ENCODE measurements at places on chromosomes 2 and 18. TPM values are rescaled to one million over a fixed set of nuclear protein-coding genes. Genes with fewer than 3 reads are reported as not detected.
A peak's percentile ranks its signal among the peaks of the same experiment; 100 is the strongest.

The STARD7 gene
- total RNA-seq, result 184 TPM

GRCh38 chr18:56861244-56861643, 210.1 kb downstream of the WDR7 start:
- no peaks in the 10 kb centered on the region for H3K4me1 ChIP-seq
- no peak overlapping the region for H3K4me3 ChIP-seq
- no peaks in the 10 kb centered on the region for H3K27me3 ChIP-seq
- H3K36me3 ChIP-seq, result no peaks in the 10 kb centered on the region
- DNase-seq, result no peak
- no peak overlapping the region for H3K27ac ChIP-seq

GRCh38 chr18:28372186-28372585, 195.3 kb upstream of the CDH2 start:
- no peak overlapping the region for H3K27ac ChIP-seq
- no peaks in the 10 kb centered on the region for H3K4me1 ChIP-seq
- no peak overlapping the region for H3K4me3 ChIP-seq
- no peaks in the 10 kb centered on the region for H3K36me3 ChIP-seq
- no peaks in the 10 kb centered on the region for H3K27me3 ChIP-seq

DNA sequence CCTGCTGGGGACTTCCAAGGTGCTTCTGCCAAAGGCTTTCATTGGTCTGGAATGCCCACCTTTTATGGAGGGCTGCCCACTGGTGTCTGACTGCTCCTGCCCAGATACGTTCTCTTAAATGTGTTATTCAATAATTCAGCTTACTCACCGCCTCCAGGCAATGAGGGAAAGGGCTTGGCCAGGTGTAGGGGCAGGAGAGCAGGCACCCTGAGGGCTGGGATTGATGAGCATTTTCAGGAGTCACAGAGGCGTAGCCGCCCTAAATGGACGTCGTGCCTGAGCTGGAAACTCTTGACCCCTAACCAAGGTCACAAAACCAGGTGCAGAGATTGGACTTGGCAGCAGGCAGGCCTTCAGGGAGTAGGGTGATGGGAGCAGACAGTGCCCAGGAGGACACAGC, 26.8 kb downstream of the MAL start:
- H3K36me3 ChIP-seq, result no peaks in the 10 kb centered on the region
- no peak overlapping the region for H3K27ac ChIP-seq
- no peak overlapping the region for H3K4me3 ChIP-seq
- no peaks in the 10 kb centered on the region for H3K27me3 ChIP-seq
- peaks cover 7% of the 10 kb centered on the region for H3K4me1 ChIP-seq

DNA sequence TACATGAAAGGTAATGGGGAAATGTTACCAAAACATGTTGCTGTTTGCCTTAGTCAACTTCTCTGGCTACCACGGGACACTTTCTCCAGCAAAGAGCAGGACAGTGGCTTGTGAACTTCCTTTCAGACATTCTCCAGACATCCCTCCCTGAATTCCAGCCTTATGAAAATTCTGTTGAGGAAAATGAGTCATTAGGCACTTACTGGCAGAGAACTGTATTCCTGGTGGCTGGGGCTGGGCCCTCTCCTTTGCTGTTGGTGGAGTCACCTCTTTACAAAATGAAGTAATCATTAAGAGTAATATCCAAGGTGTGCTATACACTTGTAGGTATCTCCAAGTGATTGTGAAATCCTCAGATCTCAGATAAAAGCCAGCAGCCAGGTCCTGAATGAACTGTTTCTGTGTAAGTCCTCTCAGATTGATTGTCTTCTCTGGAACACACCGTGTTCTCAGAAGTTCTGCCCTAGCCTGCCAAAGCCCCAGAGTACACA, 1.3 kb upstream of the FAP start:
- H3K27me3 ChIP-seq, result no peaks in the 10 kb centered on the region
- H3K4me3 ChIP-seq, result no peak overlapping the region
- H3K27ac ChIP-seq, result peak overlapping the region; percentile 54
- no peaks in the 10 kb centered on the region for H3K36me3 ChIP-seq
- peak; percentile 76 for DNase-seq

DNA sequence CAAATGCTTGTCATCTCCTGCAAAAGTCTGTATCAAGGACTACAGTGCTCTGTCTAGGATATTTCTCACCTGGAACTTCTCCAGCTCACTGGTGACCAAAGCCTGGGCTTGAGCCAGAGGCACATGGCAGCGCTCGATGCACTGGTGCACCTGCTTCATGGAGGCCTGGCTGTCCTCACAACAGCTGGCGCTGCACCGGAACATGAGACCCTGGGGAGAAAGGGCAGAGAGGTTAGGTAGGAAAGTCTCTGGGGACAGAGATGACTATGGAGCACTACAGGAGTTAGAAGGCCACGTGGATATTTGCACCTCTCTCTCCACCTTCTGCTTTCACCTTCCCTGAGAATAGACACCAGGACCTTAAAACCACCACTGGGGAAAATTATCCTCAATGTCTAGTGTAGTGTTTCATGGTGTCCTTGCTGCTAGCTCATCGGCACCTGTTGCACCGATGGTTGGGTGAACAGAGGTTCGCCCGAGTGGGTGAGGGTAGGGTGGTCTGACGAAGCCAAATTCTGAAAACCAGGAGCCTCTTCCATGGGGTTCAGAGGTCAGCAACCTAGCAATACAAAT, 1.0 kb downstream of the FAM136A start:
- H3K36me3 ChIP-seq, result peaks cover 23% of the 10 kb centered on the region
- peak overlapping the region; percentile 99 for H3K4me3 ChIP-seq
- H3K4me1 ChIP-seq, result peaks cover 10% of the 10 kb centered on the region
- peak overlapping the region; percentile 81 for H3K27ac ChIP-seq

GRCh38 chr18:37754141-37754540, 188.5 kb upstream of the CELF4 start:
- H3K27ac ChIP-seq, result no peak overlapping the region
- H3K27me3 ChIP-seq, result no peaks in the 10 kb centered on the region
- no peaks in the 10 kb centered on the region for H3K4me1 ChIP-seq
- peak; percentile 30 for DNase-seq
- H3K4me3 ChIP-seq, result no peak overlapping the region
- no peaks in the 10 kb centered on the region for H3K36me3 ChIP-seq

DNA sequence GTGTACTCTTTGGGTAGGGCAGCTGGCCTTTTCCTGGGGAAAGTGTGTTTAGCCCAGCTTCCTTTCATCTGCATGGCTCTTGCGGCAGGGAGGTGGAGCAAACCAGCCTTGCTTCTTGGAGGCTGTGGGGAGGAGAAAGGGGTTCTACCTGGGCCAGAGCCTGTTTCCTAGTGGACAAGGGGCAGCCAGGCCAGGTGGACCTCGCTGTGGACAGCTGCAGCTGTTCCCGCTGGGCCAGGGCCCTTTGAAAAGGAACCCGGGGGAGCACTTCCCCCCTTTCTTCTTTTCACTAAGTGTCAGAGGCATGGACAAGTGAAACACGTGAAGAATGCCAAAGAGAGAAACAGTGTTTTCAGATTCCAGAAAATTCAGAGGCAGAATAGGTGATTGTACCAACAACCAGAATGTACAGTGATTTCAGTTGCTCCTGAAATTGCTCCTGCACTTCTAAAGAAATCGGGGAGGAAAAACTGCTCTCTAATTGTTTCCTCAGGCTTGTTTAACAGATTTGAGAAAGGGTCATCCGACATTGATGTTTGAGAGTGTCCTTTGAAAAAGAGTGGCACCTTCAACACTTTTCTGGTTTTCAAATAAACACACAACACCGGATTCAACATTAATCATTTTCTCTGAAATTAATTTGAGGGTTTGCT, 3.9 kb downstream of the GLI2 start:
- H3K27ac ChIP-seq, result no peak overlapping the region
- no peak overlapping the region for H3K4me3 ChIP-seq
- no peak for DNase-seq
- peaks cover 35% of the 10 kb centered on the region for H3K4me1 ChIP-seq
- peaks cover 45% of the 10 kb centered on the region for H3K27me3 ChIP-seq

DNA sequence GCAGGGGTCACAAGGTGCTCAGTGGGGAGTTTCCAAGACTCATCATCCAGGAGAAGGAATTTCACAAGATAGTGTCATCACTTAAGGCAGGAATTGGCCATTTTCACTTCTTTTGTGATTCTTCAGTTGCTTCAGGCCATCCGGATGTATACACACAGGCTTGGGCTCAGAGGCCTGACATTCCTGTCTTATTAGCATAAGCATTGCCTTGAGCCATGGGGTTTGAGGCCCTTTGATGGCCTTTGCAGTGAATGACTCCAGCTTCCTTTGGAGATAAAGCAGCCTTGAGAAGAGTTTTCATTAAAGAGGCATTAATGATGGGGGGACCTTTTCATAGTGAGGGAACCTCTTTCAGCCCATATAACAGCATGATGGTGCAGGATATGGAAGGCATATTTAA, 366.0 kb upstream of the CNTNAP5 start:
- H3K36me3 ChIP-seq, result no peaks in the 10 kb centered on the region
- DNase-seq, result no peak
- no peak overlapping the region for H3K27ac ChIP-seq
- no peak overlapping the region for H3K4me3 ChIP-seq

- no peak within 1 kb of the TSS for H3K27ac ChIP-seq
- no peak for DNase-seq
- peaks cover 20% of the 10 kb centered on the region for H3K36me3 ChIP-seq
- H3K4me3 ChIP-seq, result no peak within 1 kb of the TSS
Observed at GRCh38 chr2:61161888-61162287, at the start of gene C2orf74. Gene C2orf74 (plus strand): TSS chr2:61162188. CDS start chr2:61162515, 327 bp downstream.

DNA sequence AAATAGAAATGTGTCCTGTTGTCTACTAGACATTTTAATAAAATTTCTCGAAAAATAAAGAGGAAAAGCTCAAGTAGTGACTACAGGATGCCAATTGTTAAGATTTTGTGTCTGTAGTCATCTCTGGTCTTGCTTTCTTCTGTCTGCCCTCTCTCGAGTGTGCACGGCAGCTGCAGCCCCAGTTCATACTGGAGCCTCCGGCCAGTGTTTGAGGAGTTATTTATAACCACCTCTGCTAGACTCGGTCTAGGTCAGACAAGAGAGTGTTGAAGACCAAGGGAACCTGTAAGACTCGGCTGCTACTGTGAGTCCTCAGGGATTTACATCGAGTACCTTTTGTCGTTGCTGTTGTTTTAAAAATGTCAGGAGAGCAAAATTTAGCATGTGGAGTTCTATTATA, 810.1 kb upstream of the POU3F3 start:
- H3K27ac ChIP-seq, result no peak overlapping the region
- H3K27me3 ChIP-seq, result no peaks in the 10 kb centered on the region
- H3K36me3 ChIP-seq, result no peaks in the 10 kb centered on the region
- DNase-seq, result no peak

The PROKR1 gene
- total RNA-seq, result 0.06 TPM

- H3K27me3 ChIP-seq, result no peaks in the 10 kb centered on the region
- H3K4me1 ChIP-seq, result no peaks in the 10 kb centered on the region
- H3K4me3 ChIP-seq, result no peak overlapping the region
Observed at GRCh38 chr2:2662847-2663356, 331.8 kb upstream of the MYT1L start.

GRCh38 chr18:58387716-58388115, 241.2 kb downstream of the ALPK2 start:
- H3K4me1 ChIP-seq, result no peaks in the 10 kb centered on the region
- DNase-seq, result no peak
- no peak overlapping the region for H3K27ac ChIP-seq
- H3K27me3 ChIP-seq, result no peaks in the 10 kb centered on the region
- peaks cover 5% of the 10 kb centered on the region for H3K36me3 ChIP-seq

DNA sequence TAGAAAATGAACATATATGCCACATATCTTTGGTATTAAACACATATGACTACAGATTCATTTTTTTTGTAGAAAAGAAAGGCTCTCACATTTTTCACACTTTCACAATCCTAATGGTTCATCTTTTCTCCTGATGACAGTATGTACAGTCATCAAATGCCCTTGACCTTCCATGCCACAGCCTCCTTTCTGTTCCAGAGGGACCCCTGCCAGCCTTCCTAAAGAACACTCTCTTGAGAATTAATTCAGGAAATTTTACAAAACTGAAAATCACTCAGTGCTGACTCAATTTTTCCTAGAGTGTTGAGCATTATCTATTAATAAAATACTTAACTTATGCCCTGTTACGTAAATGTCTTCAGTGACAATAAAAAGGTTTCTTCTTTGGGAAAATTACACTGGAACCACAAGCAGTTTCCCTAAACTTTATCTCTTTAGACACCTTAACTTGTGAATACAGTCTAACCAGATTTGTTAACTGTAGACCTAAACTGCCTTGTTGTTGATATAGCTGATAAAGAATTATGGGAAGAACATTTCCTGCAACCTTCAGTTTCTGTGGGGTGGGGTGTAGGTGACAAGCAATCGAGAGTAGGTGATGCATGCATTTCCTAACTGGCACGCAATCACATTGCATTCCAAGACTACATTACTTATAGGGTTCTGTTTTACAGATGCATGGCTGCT, 15.3 kb upstream of the ACOXL start:
- no peak overlapping the region for H3K27ac ChIP-seq
- H3K36me3 ChIP-seq, result no peaks in the 10 kb centered on the region
- H3K27me3 ChIP-seq, result no peaks in the 10 kb centered on the region
- no peaks in the 10 kb centered on the region for H3K4me1 ChIP-seq
- H3K4me3 ChIP-seq, result no peak overlapping the region
- DNase-seq, result no peak

The SAP130 gene
- total RNA-seq, result 20.2 TPM

The ABCG5 gene
- not detected for total RNA-seq

The EIF2AK2 gene
- total RNA-seq, result 20.8 TPM

GRCh38 chr2:219462349-219462748, 27.7 kb downstream of the SPEG start:
- no peaks in the 10 kb centered on the region for H3K36me3 ChIP-seq
- no peak overlapping the region for H3K27ac ChIP-seq
- no peaks in the 10 kb centered on the region for H3K27me3 ChIP-seq
- no peak overlapping the region for H3K4me3 ChIP-seq
- no peaks in the 10 kb centered on the region for H3K4me1 ChIP-seq
- no peak for DNase-seq

The EPG5 gene
- 28.6 TPM for total RNA-seq

- no peak overlapping the region for H3K27ac ChIP-seq
- no peak overlapping the region for H3K4me3 ChIP-seq
- H3K4me1 ChIP-seq, result peaks cover 2% of the 10 kb centered on the region
- no peaks in the 10 kb centered on the region for H3K27me3 ChIP-seq
- H3K36me3 ChIP-seq, result no peaks in the 10 kb centered on the region
Observed at GRCh38 chr2:231223458-231223976, 25.1 kb downstream of the ARMC9 start.

The KRTCAP3 gene
- total RNA-seq, result 39.7 TPM

DNA sequence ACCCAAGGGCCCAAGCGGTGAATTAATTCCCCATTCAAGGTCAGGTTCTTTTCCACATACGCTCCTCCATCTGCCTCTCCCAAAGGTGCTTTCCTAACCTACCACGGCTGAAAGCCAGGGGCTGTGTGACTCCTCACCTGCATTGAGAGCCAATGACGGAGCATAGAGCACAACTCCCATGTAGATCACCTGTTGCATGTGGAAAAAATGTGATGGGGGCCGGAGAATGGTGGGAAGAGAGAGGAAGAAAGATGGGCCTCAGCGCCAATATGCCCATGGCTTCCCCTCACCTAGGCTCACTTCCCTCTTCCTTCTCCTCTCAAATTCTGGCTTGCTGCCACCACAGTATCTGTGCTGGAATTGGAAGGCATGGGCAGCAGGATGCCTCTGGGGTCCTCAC, 5.5 kb upstream of the ATRAID start:
- DNase-seq, result no peak
- H3K36me3 ChIP-seq, result peaks cover 71% of the 10 kb centered on the region
- peaks cover 4% of the 10 kb centered on the region for H3K4me1 ChIP-seq
- no peaks in the 10 kb centered on the region for H3K27me3 ChIP-seq
